Fibroblast of the aortic adventitia (primary cell): ENCODE measurements at places on chromosomes 11 and 22.

DNA sequence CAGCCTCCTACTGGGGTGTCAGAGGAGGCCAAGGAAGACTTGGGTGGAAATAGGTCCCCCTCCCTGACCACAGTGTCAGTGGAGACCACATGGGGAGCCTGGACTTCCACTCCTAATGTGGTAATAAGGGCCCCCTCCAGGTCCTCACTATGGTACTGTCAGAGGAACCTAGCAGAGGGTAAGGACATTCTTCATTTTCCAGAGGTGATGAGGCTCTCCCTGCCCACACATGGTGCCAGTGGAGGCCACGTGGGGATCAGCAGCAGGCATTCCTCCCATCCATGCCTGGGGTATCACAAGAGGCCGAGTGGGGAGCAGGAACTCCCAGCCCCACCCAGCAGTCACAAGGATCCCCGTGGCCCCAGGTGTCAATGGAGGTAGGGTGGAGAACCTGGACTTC lies 6.5 kb upstream of the CLDN5 start:
- no peak for DNase-seq

- no peak for DNase-seq
These were observed 178.2 kb downstream of the GRIK4 start for GRCh38 chr11:120689596-120690275.

DNA sequence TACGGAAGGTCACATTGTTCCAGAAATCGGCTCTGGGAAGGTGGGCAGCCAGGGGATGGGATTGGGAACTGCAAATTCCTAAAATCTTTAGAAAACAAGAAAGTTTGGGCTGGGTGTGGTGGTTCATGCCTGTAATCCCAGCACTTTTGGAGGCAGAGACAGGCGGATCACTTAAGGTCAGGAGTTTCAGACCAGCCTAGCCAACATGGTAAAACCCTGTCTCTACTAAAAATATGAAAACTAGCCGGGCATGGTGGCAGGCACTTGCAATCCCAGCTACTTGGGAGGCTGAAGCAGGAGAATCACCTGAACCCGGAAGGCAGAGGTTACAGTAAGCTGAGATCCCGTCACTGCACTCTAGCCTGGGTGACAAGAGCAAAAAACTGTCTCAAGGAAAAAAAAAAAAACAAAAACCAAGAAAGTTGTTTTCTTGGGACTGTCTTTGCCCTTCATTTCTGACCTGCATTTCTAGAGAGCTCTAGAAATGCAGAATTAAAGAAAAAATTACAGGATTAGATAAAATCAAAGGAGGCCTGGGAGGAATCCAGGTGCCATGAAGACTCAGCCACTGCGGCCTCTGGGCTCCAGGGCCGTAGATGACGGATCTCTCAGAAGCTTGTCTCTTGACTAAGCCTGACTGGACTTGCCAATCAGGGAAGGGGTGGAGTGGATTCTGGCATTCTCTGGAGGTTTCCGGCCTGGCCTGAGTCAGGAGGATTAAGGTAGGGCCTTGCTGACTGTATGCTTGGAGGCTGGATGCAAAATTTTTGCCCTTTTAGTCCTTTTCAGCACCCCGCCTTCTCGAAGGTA lies 5.3 kb upstream of the MALAT1 start:
- DNase-seq = peak; percentile 98

DNA sequence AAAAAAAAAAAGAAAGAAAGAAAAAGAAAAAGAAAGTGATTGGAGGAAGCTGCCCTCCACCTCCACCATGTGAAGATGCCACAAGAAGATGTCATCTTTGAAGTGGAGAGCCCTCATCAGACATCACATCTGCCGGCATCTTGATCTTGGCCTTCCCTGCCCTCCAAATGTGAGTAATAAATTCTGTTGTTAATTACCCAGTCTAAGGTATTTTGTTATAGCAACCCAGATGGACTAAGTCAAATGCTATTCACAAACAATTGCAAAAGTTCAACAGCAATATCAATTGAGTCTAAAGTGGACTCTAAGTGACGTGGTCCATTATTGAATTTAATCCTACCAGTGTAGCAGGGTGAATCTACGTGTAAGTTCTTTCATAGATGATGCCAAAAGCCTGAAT lies 55.9 kb upstream of the NUP160 start:
- no peak for DNase-seq

DNA sequence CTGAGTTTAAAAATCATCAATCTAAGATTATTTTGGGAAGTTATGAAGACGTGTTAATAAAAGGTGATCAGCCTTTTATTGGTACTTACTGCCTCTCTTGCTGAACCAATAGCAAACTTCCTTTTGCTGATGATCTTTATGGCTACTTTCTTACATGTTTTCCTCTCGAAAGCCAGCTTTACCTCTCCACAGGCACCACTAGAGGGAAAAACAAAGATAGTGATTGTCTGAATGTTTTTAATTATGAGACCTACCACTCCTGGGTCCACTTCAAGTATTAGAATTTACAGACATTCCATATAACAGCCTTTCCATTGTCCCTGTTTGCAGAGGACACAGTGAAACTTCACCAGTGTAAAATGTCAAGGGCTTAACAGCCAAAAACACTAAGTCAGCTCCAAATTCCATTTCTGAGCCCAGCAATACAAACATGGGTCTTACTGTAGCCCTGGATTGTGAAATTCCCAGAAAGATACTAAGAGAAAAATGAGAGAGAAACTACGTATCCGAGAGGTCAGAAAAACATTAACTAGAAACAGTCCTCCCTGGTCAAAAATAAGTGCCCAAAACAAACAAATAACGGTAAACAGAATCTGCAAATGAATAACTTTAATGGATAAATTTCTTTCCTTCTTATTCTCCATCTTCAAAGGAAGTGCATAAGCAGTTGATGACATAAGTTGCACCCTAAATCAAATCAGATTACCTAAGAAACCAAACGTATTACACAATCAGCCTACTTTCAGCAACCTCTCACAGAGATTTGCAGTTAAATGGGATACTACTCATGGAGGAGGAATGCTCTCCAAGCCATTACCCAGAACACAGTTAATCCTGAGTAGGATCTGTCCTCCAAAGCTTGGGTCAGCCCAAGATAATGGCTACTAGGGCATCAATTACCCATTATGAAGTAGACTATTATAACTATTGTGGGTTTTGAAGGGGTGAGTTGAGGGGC lies 29.5 kb downstream of the CHEK2 start:
- DNase-seq = peak; percentile 98

DNA sequence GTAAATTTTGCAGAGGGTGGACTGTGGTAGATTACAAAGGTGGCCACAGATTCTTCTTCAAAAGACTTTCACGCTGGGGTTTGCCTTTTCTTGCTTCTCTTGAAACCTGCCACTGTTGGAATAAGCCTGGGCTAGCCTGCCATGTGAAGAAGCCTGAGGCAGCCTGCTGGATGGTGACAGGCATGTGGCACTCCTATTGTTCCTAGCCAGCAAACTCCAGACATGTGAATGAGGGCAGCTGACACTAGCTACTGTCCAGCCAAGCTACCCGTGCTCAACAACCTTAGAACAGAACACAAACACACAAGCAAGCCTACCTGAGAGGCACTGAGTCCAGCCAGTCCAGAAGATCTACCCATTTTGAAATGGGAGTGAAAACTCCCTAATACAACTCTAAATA lies 322.7 kb upstream of the LARGE1 start:
- no peak for DNase-seq

DNA sequence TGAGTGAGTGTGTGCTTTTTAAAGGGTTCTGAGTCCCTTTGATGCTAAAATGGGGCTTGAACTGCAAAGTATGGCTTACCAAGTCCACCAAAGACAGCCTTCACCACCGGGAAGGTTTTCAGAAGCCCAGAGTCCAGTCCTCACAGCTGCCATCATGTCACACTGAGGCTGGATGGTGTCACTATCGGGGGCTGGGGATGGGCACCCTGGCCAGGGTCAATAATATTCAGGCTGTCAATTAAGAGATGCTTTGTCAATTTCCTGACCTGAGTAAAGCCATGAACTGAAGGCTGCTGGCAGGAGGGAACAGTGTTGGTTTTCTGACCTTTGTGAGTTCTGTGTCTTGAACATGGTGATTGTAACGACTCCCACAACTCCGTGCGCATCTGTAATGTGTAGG lies 373.0 kb upstream of the B3GAT1 start:
- DNase-seq = no peak

DNA sequence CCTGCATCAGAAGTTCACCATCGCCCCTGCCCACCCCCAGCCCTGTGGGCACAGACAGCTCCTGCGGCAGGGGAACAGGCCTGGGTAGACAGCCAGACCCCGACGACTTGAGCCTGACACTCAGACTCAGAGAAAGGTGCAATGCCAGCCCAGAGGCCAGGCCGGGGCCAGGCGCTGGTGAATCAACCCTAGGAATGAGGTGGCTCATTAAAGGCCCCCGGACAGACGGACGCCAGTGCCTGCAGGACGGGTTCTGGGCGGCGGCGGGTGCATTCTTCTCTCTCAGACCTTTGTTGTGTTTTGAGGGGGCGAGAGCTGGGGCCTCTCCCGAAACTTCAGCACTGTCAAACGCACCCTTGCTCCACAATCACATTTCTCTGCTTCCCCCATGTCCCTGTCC lies 5.6 kb downstream of the OVOL1 start:
- no peak for DNase-seq

DNA sequence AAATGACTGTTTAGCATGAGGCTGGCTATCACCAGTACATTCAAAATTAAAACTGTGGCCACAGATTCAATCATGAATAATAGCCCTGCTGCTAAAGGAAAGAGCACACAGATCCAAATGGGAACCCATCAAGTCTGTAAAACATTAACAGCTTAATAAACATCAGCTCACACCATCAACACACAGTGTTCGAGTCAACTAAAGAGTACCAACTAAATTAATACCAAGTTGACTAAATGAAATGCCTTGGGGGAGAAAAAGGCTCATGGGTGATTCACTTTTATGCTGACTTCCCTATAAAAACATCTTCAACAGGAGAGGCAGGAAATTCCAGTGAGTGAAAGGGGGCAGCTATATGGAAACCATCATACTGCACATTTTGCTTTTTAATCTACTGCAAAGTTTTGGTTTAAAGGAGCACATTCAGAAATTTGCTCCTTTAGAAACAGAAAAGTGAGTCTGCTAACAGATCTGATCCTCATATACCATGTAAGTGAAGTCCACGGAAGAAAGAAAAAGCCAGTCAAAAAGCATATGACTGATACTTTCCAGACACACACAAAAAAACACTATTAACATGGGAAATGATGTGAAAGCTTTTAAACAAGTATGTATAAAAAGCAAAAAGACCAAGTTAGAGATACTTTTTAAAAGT lies 16.3 kb downstream of the LGR4 start:
- peak; percentile 54 for DNase-seq

DNA sequence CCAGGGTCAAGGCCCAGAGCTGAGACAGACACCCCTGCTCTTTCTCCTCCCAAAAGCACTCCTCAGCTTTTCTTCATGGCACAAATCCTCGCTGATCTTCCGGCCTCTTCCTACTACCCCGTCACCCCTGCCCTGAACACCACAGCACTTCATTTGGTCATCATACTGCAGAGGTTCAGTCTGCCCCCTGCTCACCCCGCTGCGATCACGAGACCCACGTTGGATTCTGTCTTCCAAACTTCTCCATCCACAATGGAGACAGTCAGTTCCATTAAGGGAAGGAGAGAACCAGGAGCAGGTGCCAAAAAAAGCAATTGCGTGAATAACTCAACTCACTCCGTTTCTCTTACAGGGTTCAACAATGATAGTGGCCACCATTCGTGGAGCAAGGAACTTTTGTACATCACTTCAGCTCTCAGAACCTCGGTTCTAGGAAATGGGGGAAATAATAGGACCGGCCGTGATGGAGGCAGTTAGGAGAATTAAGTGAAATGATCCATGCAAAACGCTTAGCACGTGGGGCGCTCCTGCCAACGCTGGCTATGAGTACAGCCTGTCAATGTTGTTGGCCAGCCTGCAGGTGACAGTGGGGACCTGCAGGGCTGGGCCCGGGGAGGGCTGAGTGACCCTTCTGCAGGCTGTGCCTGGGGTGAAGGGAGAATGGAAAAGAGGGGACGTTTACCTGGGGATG lies 45.9 kb downstream of the MN1 start:
- DNase-seq = peak; percentile 40

DNA sequence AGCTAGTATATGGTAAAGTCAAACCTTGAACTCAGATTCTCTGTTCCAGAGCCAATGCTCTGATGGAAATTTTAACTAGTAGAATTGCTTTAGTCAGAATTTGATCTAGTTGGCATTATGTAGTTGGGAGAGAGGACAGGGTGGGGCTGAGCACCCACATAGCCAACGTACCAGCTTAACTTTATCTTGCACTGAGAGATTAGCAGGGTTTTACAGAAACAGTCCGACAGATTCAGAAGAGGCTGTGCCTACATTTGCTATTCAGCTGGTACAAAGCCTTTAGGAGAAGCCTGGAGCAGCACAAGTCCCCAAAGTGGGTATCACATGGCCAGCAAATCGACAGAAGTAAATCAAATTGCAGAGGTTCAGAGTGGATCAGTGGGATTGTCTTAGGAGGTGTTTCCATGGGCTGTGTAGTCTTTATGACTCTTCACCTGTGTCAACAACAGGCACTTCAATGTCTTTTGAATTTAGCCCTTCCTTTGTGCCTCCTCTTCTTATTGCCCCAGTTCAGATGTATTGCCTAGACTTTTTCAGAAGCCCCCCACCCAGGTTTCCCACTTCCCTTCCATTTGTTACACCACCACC lies 7.3 kb upstream of the CSRP3 start:
- no peak for DNase-seq

GRCh38 chr22:39395936-39396796 lies 3.4 kb upstream of the TAB1 start:
- DNase-seq = no peak

GRCh38 chr11:75982309-75982708 lies 167.3 kb downstream of the UVRAG start:
- DNase-seq = no peak

DNA sequence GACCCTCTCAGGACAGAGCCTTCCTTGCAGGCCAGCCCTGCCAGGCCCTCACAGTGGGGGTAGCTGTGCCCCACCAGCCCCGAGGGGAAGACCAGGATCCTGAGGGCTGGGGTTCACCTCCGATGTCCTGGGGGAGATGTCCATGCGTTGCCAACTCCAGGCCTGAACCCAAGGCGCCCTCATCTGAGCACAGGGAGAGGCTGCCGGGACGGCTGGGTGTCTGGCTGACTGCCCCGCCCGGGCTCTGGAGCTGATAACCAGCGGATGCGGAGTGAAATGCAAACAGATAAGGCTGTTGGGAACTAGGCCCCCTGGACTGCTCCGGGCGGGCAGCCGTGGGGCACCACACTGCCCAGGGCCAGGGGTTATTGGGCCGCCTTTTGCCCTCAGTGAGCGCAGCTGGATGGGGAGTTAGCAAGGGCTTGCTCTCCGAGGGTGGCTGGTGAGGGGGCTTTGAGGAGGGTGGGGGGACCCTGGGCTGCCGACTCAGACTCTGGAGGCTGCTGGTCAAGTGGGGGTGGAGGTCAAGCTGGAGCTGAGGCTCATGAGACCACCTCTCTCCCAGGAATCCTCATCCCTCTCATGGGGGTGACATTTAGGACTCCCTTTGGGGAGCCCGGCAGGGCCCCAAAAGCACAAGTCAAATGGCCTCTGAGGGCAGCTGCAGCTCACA lies 5.6 kb upstream of the MUC6 start:
- peak; percentile 37 for DNase-seq
